ENCODE measurements at places on chromosomes 16 and 17.

- no peak for DNase-seq
These were observed 27.1 kb upstream of the MYLK3 start for GRCh38 chr16:46775214-46775613.

DNA sequence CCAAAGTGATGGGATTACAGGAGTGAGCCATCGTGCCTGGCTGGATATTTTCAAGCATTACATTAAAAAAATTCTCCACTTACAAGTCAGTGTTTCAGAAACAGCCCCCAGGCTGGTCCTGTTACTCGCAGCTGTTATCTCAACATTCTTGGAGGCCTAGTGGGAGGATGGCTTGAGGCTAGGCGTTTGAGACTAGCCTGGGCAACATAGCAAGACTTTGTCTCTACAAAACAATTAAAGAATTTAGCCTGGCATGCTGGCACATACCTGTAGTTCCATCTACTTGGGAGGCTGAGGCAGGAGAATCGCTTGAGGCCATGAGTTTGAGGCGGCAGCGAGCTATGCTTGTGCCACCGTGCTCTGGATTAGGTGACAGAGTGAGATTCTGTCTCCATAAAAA is 26.5 kb upstream of the SPNS3 start:
- no peak for DNase-seq

DNA sequence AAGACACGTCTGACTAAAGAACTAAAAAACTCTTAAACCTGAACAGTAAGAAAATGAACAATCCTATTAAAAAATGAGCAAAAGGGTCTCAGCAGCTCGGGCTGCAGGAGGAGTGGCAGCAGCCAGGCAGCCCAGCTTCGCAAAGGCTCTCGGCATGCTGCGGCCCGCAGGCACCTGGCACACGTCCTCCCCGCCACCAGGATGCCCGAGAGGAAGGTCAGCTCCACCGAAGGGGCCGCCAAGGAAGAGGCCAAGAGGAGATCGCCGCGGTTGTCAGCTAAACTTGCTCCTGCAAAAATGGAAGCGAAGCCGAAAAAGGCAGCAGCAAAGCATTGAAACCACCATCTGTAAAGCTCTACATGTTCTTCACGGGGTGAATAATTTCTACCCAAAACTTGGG is 173.5 kb downstream of the BCAS3 start:
- no peak for DNase-seq

GRCh38 chr16:66572356-66572755 is 6.1 kb downstream of the CMTM1 start:
- no peak for DNase-seq

DNA sequence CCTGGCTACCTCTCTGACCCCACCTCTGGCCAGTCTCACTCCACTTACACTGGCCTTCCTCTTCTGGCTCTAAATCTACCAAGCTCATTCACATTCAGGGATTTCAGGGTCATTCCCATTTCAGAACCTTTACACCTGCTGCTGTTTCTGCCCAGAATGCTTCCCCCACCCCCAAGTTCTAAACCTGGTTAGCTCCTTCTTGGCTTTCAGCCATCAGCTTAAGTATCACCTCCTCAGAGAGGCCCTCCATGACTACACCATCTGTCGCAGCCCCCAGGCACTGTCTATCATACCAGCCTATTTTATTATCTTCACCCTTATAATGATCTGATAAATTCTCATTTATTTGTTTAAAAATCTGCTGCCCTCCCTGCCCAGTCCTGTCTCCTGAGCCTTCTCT is 23.3 kb upstream of the NGFR start:
- no peak for DNase-seq

DNA sequence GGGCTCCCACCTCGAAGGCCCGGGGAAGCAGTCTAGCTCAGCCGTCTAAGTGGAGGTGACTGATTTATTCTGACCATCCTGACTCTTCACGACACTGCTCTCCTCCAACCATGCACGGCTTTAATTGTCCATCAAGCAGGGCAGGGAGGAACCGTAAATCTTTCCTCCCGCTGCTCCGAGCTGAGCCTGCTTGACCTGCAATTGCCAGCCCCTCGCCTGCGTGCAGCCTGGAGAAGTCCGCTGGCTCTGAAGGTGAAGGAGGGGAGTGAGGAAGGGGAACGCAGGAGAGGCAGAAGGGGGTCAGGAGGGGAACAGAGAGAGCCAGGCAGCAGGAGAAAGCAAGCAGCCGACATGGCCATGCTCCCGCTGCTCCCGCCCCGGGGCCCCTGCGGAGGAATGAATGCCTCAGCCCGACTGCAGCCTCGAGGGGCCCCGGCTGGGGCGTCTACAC is 10.1 kb downstream of the RBFOX3 start:
- no peak for DNase-seq

DNA sequence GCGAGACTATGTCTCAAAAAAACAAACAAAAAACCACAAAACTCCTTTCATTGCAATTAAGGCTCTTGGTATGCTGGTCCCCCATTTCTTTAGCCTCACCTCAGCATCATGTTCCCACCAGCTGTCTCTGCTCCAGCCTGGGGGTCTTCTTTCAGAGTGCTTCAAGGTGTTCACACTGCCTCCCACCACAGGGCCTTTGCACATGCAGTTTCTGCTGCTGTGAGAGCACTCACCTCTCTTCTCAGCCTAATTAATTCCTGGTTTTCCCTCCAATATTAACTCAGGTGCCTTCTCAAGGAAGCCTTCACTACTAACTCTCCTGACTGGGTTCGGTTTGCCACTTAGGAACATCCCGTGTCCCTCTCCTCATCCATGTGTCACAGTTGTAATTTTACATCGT is 15.9 kb upstream of the PIK3R6 start:
- DNase-seq = no peak

DNA sequence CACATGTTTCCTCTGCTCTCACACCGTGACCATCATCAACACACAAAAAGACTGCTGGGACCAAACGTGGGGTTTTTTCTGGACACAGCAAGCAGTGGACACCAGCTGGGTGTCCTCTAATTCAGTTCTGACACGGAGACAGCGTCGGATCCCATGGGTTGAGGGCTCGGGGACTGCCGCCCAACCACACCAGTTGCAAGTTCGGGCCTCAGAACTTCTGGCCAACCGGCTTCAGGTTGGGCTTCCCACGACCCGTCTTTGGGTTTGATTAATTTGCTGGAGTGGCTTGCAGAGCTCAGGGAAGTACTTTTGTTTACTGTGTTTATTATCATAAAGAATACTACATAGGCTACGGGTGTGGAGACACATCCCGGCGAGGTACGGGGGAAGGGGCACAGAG is 97.8 kb downstream of the BANP start:
- DNase-seq = no peak

GRCh38 chr17:62017496-62017895 is 47.6 kb downstream of the MED13 start:
- DNase-seq = no peak

DNA sequence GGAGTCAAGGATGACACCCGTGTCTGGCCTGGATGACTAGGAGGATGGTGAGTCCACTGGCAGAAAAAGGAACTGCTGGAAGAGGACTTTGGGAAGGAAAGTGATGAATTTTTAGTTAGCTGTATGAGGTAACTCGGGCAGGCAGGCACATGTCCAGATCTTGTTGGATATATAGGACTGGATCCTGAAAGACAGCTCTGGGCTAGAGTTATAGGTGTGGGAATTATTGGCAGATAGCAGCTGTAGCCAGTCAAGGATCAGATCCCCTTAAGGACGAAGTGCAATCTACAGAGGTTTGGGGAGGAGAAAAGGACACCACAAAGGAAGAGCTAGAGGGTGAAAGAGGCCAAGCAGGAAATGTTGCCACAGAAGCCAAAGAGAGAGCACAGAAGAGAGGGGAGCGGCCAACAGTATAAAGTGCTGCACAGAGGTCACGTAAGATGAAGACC is 10.1 kb downstream of the CYB5D1 start:
- no peak for DNase-seq
